ENCODE measurements at places on chromosomes 6 and 20.

DNA sequence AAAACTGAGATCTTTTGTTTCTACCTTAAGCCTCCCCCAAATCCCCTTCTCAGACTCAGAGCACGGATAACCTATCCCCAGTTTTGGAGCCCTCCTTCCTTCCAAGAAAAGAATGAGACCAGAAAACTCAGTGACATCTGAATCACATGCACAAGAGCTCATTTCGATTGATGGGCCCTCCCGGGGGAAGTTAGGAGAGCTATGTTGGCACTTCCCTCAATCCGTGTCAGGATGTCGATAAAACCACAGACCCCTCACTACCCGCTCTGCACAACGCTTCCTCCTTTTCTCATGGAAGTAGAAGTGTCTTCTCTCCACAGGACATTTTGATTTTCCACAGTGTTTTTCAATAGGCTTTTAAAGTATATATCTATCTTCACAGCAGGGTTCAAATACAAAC, 332.4 kb downstream of the HACE1 start:
- no peak for DNase-seq

DNA sequence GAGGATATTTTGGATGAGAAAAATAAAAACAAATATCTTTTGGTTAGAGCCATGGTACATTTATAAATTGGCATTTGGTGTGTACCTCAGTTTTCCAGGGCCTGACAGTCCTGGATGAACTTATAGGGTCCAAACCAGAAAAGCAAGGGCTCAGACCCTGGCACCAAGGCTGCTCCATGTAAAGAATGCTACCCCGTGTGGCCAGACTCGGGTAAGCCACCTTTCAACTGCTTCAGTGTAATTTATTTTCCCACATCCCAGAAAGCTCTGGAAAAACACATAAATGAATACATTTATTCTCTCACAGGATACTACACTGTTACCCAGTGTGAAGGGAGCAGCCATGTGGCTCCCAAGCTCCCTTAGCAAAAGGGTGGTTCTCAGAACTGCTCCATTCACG, 13.8 kb downstream of the MRPL14 start:
- DNase-seq: no peak

- no peak for DNase-seq
These were observed 7.0 kb upstream of the TUBB2A start for GRCh38 chr6:3164388-3164787.

DNA sequence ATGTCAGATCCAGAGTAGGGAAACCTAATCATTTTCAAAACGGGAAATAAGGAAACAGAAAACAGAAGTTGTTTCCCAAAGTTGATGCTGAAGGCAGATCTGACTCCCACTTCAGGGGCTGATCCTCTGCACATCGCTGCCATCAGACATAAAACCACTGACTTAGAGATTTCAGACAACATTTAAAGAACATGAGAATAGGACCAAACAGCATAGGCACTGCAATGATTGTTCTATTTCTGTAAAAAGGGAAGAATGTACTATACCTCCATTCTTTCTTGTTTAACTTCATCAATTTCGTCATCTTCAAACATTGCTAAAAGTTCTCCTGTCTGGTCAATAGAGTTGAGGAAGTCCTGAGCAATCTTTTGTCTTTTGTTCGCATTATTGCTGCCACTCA, 324.7 kb upstream of the RUNX2 start:
- no peak for DNase-seq

DNA sequence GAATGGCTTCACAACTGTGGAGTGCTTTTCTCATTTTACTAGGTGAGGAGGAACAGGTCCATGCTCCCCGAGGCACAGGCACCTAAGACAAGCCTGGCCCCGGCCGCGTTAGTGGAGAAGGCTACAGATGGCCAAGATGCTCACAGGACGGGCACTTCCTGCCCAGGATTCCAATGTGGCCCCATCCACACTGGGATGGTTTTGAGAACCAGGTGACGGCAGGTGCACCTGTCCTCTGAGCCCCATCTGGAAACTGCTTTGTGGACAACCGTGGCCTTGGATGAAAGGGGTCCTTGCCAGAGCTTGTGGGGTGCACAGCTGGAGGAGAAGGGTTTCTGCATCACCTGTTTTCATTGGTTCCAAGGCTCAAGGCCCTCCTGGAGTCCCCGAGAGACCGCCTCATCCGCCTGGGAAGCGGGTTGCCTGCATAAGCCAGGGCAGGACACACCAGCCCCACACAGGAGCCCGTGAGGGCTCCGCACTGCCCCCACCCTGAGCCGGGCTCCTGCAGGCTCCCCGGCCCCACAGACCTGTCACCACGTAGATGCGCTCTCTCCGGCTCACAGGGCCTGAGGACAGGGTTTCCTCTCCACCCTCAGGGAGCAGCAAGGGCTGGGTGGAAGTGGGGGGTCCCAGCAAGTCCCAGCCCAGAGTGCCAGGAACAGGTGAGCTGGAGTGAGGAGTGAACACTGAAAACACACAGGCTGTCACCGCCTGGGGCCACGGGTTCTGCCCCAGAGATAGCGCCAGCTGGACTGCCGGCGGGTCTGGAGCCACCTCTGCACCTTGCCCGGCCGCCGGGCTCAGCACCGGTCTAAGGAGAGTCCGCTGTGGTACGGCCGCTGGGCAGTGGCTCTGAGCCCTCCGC, 18.3 kb downstream of the NTSR1 start:
- no peak for DNase-seq

DNA sequence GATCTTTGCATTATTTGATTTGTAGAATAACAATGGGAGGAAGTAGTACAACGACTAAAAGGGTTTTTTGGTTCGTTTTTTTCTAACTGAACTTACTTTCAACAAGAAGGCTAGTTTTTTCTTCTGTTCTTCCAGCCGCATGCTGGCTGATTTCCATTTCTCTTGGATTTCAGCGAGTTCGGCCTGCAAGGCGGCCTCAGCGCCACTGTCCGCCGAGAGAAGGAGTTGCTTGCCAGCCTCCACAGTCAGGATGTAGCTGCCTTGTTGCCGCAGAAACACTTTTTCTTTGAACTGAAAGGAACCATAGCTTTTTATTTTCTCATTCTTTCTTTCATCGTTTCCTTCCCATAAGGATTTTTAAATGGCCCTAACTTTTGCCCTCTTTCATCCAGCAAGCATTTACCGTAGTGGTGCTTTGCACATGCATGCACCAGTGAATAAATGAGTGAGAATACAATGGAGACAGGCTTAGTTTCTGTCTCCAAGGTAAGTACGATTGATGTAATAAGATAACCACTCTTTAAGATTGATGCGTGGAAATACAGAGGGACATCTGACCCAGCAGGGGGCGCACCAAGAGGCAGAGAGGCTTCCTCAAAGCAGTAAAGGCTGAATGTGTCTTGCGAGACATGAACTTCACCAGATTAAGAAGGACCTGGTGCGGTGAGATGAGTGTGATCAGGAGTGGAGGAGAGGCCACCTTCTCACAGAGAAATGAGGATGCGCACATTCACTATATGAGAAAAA, 398.8 kb downstream of the ESR1 start:
- DNase-seq: no peak

GRCh38 chr6:147715035-147715434, 206.5 kb downstream of the SAMD5 start:
- DNase-seq: no peak

- no peak for DNase-seq
These were observed 6.0 kb upstream of the VNN1 start for GRCh38 chr6:132719736-132720448.
